Aorta (tissue), 5 donors: ENCODE measurements at places on chromosomes 12 and 14. TPM values are rescaled to one million over a fixed set of nuclear protein-coding genes. Genes with fewer than 3 reads are reported as not detected.

JPH4 gene
- total RNA-seq = 1.5 TPM

LRRK2 gene
- 23.3 TPM for total RNA-seq

KRT80 gene
- total RNA-seq = 0.12 TPM

PLEKHD1 gene
- 0.30 TPM for total RNA-seq

ATL1 gene
- total RNA-seq = 11.0 TPM

STYK1 gene
- total RNA-seq = 0.36 TPM

OR6C75 gene
- not detected for total RNA-seq

ADCK1 gene
- total RNA-seq = 4.2 TPM

ETFRF1 gene
- 21.3 TPM for total RNA-seq

MYH6 gene
- not detected for total RNA-seq

CERS5 gene
- 62.8 TPM for total RNA-seq

C12orf50 gene
- 0.32 TPM for total RNA-seq

PPFIA2 gene
- total RNA-seq = 46.6 TPM

NDRG2 gene
- total RNA-seq = 107 TPM

DAZAP2 gene
- 171 TPM for total RNA-seq

CD163 gene
- 229 TPM for total RNA-seq

LALBA gene
- not detected for total RNA-seq

PUS7L gene
- 12.9 TPM for total RNA-seq

DIO3 gene
- total RNA-seq = 3.9 TPM

DACT1 gene
- 33.6 TPM for total RNA-seq

GALNT4 gene
- total RNA-seq = 7.4 TPM

MMP14 gene
- 250 TPM for total RNA-seq

SLC5A8 gene
- not detected for total RNA-seq

CACNB3 gene
- 20.5 TPM for total RNA-seq

VPS33A gene
- total RNA-seq = 14.4 TPM

NPAS3 gene
- 4.3 TPM for total RNA-seq

KRT73 gene
- total RNA-seq = not detected

HAL gene
- 0.39 TPM for total RNA-seq

CLMN gene
- 15.8 TPM for total RNA-seq

FGF6 gene
- total RNA-seq = not detected

CLSTN3 gene
- 77.2 TPM for total RNA-seq

BCL11B gene
- 1.3 TPM for total RNA-seq

NFE2 gene
- total RNA-seq = 3.3 TPM

TMEM233 gene
- total RNA-seq = 1.0 TPM

SYNDIG1L gene
- 1.2 TPM for total RNA-seq

RERG gene
- total RNA-seq = 77.3 TPM

REM2 gene
- 0.75 TPM for total RNA-seq

GPRC5D gene
- total RNA-seq = not detected

MLF2 gene
- total RNA-seq = 144 TPM

AHNAK2 gene
- total RNA-seq = 25.5 TPM

ARMH4 gene
- 14.6 TPM for total RNA-seq
